CD8-positive, alpha-beta memory T cell (primary cell): ENCODE measurements at places on chromosomes 6 and 20.

- DNase-seq, result no peak
Observed at GRCh38 chr20:20500312-20500711, 132.4 kb downstream of the INSM1 start.

DNA sequence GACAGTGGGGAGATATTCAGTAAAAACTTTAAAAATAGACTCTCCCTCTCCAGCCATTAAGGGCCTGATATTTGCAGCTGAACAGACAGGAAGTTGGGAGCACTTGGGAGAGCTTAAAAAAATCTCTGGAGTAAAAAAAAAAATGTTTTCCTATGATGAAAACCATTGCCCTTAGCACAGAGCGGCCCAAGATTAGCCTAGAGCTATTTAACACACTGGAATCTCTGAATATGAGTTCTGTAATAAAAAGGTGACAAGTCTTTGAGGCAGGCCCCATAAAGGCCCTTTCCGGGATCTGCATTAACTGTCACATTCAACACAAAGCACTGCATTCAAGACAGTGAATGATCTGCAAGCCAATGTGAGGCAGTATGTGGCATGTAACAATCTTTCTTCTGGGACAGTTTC lies 393.7 kb downstream of the ZFAND3 start:
- no peak for DNase-seq

- no peak for DNase-seq
Observed at GRCh38 chr6:160162030-160162566, 40.5 kb downstream of the SLC22A1 start.

DNA sequence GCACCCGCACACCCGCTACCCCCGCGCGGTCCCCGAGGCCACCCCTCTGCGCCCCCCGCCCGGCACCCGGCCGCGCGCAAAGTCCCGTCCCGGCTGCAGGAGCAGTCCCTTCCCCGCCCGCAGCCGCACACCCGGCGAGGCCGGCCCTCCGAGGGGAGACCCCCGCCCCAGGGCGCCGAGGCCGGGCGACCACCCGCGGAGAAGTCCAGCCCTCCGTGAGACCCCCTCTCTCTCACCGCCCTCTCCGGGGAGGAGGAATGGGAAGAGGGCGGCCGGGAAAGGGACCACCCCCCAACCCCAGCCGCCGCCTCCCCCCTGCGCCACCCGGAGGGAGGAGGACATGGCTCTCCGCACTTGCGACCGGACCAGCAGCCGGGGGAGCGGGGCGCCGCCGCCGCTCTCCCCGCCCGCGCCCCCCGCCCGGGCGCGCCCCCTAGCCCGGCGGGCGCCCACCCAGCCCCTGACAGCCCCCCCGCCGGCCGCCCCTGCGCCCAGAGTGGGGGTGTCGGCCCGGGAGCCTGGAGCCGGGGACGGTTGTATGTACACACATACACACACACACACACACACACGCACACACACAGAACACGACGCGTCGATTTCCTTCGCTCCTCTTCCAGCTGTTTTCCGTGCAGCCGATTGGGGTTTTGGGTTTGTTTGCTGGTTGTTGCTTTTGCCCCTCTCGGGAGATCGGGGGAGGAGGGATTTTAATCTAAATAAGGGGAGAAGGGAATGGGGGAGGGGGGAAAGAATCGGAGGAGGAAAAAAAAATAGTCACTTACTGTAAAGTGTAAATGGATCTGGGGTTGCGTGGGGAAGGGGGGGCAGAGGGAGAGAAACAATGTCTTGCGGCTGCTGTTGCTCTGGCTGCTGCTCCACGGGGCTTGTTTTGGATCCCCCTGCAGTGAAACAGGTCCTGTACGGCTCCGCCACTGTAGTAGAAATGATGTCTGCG lies at the start of gene ATXN1:
TSS of gene ATXN1 (minus strand) at position 945 of the 955 bp plus-strand sequence.
- DNase-seq, result peak; percentile 79

- DNase-seq, result no peak
Observed at GRCh38 chr20:6381887-6382286, 259.1 kb upstream of the FERMT1 start.

- DNase-seq, result no peak
Observed at GRCh38 chr6:143112084-143112768, 51.5 kb downstream of the AIG1 start.

- DNase-seq, result no peak
Observed at GRCh38 chr20:19710336-19711120, 47.5 kb upstream of the RIN2 start.

DNA sequence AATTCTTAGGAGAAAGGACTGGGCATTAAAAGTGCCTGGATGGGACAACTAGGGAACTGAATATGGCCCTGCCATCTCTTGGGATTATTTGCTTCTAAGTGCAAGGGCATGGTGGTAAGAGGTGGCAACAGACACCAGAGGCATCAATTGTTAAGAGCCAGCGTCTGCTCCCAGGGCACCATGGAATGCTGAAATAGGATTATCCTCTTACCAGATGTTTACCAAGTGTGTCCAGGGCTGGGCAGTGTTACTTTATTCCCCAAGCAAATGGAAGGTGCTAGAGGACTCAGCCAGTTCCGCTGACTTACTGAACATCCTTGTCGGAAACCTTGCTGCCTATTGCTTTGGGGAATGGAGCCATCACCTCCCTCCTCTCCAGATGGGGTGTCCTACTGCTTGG lies 273.6 kb upstream of the SUPT3H start:
- no peak for DNase-seq

DNA sequence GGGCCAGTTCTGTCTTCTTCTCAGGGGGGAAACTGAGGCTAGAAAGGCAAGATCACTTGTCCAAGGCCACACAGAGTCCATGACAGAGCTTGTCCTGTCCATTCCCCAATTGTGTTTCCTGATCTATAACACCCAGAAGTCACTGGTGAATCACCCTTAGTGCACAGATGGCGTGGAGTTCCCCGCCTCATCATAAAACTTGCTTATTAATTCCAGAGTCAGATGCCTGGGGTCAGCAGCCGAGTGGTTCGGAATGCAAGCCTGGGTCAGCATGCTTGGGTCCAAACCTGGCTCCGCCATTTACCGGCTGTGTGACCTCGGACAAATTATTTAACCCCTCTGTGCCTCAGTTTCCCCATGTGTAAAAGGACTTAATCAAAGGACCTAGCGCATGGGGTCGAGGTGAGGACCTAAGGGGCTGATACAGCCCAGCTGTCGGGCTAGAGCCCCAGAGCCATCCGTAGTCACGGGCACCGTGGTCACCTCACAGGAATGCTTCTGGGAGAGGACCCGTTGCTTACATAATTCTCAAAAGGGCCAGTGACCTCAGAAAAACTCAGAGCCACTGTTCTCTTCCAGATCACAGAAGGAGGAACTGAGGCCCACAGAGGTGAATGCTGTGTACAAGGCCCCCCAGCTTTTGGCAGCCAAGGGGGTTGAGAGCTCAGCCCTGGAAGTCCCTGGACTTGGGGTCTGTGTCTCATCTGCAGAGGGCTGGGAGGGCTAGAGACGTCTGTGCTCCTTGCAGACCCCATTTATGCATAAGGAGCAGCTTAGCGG lies 1.4 kb upstream of the ZBP1 start:
- DNase-seq, result no peak

- DNase-seq, result no peak
Observed at GRCh38 chr6:93423542-93423941, 4.2 kb upstream of the EPHA7 start.

GRCh38 chr6:159480471-159480870 lies 212.6 kb downstream of the SOD2 start:
- DNase-seq, result no peak

- no peak for DNase-seq
Observed at GRCh38 chr6:109902870-109903269, 75.2 kb upstream of the GPR6 start.

DNA sequence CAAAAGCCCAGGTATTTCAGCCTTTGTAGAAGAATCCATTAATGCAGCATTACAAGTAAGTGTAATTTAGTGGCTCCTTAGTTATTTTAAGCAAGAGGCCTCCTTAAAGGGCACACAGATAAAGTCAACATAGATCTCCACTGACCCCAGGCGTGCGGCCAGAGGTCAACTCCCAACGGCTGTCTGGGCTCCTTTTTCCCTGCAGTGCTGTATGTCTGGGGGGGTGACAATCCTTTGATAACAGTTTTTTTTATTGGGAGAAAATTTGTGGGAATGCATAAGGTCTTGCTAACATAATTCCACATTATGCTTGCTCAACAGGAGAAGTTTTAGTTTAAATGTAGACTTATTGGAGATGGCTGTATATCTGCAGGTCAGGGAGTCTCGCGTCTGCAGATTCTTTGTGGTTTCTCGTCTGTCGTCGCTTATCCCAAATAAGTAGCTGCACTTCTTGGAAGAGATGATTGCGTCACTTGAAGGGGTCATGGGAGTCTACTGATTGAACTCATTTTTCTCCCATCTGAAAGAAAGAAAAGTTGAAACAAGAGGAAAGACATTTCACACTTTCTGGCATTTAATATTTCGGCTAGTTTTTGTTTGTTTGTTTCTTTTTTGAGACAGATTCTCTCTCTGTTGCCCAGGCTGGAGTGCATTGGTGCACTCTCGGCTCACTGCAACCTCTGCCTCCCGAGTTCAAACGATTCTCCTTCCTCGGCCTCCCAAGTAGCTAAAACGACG lies 151.7 kb upstream of the AKAP12 start:
- DNase-seq, result no peak

DNA sequence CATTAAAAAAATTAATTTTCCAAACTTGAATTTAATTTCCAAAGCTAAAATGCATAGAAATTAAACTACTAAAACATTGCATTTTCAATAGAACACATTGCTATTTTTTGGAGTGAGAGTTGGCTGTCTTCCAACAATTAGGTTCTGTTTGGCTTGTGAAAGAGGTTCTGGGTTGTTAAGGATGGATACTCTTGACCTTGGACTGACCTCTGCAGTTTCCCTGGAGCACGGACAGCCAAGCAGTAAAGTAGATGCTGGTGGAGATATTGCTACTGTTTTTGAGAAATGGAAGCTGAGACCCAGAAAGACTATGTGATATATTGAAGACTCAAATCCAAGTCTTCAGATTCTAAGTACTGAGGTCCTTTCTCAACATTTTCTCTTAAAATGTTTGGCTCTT lies 95.9 kb upstream of the CHD6 start:
- DNase-seq, result no peak

- no peak for DNase-seq
Observed at GRCh38 chr6:140043357-140043756, 668.9 kb upstream of the CITED2 start.

- DNase-seq, result no peak
Observed at GRCh38 chr20:51695574-51696303, 72.5 kb downstream of the ATP9A start.

- DNase-seq, result no peak
Observed at GRCh38 chr6:41302638-41303037, 16.2 kb upstream of the TREM1 start.

DNA sequence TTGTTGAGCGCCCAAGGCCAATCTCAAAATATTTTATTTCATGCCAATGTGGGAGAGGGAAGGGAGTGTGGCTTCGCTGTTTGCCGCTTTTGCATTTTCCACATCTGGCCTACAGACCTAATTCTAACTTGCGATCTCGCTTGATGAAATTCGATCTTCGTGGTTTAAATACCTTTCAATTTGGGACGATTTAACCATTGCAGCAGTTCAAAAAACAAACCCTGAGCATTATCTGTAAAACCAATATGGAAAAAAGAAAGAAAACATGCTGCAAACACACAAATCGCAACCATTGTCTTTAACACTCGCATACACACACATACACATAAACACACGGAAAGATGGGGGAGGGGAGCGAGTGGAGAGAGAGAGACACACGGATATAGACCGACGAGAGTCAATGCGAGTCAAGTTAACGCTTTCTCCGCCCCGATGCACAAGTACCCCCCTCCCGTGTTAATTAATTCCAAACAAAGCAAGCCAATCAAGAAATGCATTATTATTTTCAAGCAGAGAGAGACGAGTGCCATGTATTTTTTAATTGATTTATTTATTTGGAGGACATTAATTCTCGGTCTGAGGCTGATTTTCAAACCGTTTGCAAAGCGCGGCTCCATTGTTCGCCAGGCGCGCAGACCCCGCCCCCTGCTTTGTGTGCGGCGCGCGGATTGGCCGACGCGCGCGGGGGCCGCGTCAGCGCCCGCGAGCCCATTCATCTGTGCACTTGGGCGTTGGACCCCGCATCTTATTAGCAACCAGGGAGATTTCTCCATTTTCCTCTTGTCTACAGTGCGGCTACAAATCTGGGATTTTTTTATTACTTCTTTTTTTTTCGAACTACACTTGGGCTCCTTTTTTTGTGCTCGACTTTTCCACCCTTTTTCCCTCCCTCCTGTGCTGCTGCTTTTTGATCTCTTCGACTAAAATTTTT lies at the start of gene MARCKS:
TSS of gene MARCKS (plus strand) at position 721 of the 931 bp plus-strand sequence. CDS start 401 bp downstream, outside the sequence.
- DNase-seq, result peak; percentile 21

GRCh38 chr6:24621626-24622289 lies 24.2 kb downstream of the KIAA0319 start:
- no peak for DNase-seq

DNA sequence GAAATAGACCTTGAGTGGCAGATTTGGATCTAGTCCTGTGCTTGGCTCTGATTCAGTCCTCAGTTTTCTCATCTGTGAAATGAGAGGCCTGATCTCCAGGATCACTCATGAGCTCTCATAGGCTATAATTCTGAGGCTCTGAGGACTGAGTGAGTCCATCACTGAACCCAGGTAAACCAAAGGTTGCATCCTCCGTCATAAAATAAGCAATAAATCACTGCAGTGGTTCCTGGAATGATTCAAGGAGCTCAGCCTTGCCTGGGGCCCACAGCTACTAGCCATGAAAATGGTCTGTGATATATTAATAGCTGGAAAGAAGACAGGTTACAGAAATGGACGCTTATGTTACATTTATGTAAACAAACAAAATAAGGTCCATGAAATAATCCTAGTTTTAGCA lies 124.8 kb downstream of the MAP3K7 start:
- no peak for DNase-seq
